ENCODE measurements at places on chromosomes 2 and 18.

GRCh38 chr2:136206613-136207012 lies 88.7 kb upstream of the CXCR4 start:
- DNase-seq, result no peak

GRCh38 chr18:45554389-45554737 lies 60.9 kb upstream of the SLC14A2 start:
- no peak for DNase-seq

GRCh38 chr18:59311631-59312030 lies 6.8 kb downstream of the CPLX4 start:
- DNase-seq, result no peak

- DNase-seq, result no peak
Measured at GRCh38 chr2:188305271-188305670, 13.6 kb downstream of the GULP1 start.

GRCh38 chr2:127659408-127660290 lies 13.7 kb downstream of the GPR17 start:
- no peak for DNase-seq

DNA sequence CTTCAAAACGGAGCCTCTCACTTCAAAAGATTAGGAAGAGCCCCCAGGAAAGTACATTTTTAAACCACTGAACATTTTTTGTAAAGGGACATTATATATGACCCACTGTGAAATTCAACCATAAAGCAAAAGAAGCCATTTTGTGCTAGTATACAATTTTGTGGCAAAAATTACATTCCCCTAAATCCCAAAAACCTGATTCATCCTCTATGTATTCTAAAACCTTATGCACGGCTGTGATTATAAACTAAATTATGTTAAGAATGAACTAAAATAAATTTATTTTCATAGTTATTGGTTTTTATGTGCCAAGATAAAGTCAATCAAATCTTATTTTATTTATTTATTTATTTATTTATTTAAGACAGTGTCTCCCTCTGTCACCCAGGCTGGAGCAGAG lies 48.5 kb downstream of the RTN4 start:
- DNase-seq, result no peak

- DNase-seq, result peak; percentile 65
Measured at GRCh38 chr2:158968396-158969161, at the start of gene TANC1. Gene TANC1 (plus strand): TSS chr2:158968640. CDS start chr2:159065911, 97,271 bp downstream.

DNA sequence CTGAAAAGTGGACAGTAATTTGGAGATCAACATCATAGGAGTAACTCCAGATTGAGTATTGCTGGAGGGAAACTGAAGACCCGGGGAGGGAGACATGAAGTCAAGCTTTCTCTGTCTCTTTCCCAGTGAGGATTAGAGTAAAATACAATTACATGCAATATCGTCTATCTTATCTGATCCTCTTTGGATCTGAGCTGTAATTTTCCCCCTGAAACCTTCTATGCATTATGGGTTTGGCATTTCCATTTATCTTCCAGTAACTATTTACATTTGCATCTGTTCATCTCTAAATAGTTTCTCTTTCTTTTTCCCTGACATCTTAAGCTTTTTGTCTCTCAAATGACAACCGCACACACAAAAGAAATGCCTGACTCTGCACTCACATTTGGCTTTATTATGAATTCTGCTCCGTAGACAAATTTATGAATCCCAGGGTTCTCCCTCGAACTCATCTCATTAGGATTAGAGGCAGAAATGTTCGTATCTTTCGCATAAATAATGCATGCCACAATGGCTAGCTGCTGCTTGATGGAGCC lies 113.1 kb downstream of the SPP2 start:
- no peak for DNase-seq

- DNase-seq, result no peak
Measured at GRCh38 chr2:145380436-145381017, 860.6 kb upstream of the ZEB2 start.

GRCh38 chr2:12935222-12935621 lies 218.5 kb downstream of the TRIB2 start:
- no peak for DNase-seq

- no peak for DNase-seq
Measured at GRCh38 chr2:105052773-105053172, 14.9 kb downstream of the MRPS9 start.

GRCh38 chr18:58101291-58101794 lies 57.3 kb downstream of the NEDD4L start:
- DNase-seq, result no peak

GRCh38 chr2:178829299-178829960 lies 22.2 kb upstream of the TTN start:
- no peak for DNase-seq

DNA sequence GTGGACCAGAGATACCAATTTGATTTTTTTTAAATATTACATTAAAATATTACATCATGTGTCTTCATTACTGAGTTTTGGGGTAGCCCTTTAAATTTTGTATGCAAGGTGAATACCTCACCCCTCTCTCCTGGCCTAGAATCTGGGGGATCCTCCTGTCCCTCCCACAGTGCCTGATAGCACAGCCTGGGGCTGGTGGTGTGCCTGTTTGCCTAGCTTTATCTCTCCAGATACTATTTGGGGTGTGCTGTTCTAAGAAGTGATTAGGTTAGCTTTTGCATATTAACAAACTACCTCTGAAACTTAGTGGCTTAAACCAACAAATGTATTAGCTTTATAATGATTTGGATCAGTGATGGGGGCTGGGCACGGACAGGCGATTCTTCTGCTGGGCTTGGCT lies 20.7 kb upstream of the B3GNT7 start:
- DNase-seq, result no peak
